ENCODE measurements at places on chromosomes 4 and X.

DNA sequence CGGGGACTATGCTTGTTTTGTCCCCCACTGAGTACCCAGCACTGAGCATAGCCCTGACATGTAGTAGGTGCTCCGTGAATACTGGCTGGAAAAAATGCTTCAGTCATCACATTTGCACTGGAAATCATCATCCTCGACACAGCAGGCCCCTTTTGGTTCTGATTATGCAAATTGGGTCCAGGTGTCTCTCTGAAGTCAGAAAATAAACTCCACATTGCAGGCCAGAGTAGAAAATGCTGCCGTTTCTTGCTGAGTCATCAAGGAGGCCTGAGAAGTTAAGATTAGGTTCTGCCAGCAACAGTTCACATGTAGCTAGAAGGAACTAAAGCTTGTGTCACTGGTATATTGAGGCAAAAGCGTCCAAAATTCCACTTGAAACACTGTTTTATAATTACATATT is 15.0 kb upstream of the STK32B start:
- no peak for DNase-seq

DNA sequence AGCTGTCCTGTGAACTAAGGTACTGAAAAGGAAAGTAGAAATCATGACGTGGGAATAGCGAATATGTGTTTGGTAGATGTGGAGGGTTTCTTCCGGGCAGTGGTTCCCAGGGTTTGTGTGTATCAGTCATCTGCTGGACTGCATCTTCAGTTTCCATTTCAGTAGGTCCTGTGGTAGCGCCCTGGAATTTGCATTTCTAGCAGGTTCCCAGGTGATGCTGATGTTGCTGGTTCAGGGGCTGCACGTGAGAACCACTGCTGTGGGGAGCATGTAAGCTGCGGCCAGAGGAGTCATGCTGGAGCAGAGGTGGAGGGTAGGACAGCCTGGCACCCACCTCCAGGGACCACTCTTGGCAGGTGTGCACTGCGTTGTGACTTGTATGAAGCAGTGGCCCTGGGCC is 47.1 kb downstream of the ARHGAP10 start:
- DNase-seq, result no peak

DNA sequence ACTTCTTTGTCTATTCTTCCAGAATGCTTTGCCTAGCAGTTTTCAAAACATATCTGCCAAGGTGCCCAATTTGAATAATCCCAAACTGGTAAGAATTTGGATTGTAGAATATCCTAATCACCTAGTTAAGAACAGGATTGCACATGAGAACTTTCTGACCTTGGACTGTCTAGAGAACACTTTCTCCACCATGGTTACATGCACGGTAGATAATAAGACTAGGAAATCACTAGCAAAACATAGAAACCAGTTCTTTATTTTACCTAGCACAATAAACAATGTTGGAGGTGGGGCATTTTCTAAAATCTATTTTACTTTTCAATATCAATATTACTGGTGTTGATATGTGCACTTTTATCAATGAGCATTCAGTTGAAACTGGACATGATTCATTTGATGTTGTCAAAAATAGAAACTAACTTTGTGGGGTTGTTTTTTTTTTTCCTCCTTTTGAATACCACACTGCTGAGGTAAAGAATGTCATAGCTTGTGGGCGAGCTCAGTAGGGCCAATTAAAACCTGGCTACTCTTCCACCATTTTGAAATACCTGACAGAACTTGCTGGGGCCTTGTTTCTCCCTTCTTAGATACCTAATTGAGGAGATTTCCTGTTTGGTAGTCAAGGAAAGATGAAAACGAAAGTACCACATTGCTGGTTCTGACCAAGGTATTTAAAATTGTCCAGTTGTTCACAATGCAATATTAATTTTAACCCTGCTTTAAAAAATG is 10.4 kb downstream of the MID1IP1 start:
- DNase-seq, result no peak

GRCh38 chr4:21012851-21013331 is 312.6 kb downstream of the PACRGL start:
- no peak for DNase-seq

DNA sequence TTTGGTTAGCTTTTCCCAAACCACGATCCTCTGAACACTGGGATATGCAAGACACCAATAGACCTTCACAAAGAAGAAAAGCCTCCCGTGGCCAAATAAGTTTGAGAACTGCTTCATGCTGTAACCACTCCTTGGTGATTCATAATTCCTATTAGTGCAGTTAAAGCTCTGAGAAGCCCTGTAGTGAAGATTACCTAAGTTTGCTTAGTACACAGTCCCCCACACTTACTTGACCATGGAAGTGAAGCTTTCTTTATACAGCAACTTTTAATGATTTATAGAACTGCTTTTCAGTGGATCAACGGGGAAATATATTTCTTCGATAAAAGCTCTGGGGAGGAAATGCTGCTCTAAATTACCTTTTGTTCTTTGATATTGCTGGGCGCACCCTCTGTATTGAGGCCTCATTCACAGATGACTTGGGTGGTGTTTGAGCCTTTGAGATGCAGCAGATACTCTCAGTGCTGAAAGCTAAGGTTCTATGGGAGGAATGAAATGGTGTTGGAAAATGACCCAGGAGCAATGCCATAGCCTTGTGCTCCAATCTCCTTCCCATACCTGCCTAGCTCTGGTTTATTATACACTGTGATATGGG is 67.4 kb downstream of the CBLL2 start:
- DNase-seq, result no peak

Data from stimulated activated CD8-positive, alpha-beta memory T cell treated with anti-CD3 and anti-CD28 coated beads, Interleukin-7, amount 100 ng/mL, for 24 hours (primary cell).